Activated naive CD8-positive, alpha-beta T cell treated with anti-CD3 and anti-CD28 coated beads, Interleukin-2, amount 10 ng/mL, durations not matched to agents 7 days and 5 days (primary cell): ENCODE measurements at places on chromosomes 2 and 18. TPM values are rescaled to one million over a fixed set of nuclear protein-coding genes. Genes with fewer than 3 reads are reported as not detected.
A peak's percentile ranks its signal among the peaks of the same experiment; 100 is the strongest.

DNA sequence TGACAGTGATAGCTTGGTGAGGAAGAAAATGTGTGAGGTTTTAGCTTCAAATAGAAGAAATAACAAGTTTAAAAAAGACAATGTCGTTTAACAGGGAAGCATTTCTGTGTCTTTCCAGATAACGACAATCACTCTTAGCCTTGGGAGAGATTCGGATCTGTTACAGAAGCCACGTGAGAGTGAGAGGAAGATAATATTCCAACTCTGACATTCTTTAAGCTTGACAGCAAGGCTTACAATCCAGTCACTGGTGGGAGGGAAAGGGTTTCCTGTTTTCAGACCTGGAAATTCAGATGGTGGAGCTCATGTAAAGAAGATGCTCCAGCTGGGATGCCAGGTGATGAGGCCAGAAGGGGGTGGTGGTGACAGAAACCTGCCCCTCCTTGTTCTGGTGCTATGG lies 30.8 kb downstream of the FBXO48 start:
- no peak for DNase-seq
- H3K36me3 ChIP-seq = no peaks in the 10 kb centered on the region
- no peak overlapping the region for H3K4me3 ChIP-seq
- no peak overlapping the region for H3K27ac ChIP-seq
- peaks cover 1% of the 10 kb centered on the region for H3K27me3 ChIP-seq

DNA sequence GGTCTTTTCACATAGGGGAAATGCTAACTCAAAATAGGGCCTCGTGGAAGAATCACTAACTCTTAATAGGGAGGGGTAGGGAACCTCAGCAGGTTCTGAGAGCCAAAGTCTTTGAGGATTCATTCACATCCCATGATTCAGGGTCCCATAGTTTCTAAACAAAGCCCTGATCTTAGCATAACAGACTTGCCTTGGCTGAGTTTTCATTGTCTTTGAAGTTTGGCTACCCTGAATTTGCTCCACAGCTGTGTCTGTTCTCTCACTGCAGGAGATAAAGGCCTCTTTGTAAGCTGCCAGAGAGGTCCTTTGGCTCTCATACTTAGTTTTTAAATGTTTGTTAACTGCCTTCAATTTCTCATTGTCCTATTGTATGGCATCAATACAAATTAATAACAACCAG lies 54.5 kb downstream of the ZDBF2 start:
- H3K27me3 ChIP-seq = peaks cover 6% of the 10 kb centered on the region
- H3K4me1 ChIP-seq = no peaks in the 10 kb centered on the region
- H3K4me3 ChIP-seq = no peak overlapping the region
- no peak for DNase-seq
- no peaks in the 10 kb centered on the region for H3K36me3 ChIP-seq
- no peak overlapping the region for H3K27ac ChIP-seq

DNA sequence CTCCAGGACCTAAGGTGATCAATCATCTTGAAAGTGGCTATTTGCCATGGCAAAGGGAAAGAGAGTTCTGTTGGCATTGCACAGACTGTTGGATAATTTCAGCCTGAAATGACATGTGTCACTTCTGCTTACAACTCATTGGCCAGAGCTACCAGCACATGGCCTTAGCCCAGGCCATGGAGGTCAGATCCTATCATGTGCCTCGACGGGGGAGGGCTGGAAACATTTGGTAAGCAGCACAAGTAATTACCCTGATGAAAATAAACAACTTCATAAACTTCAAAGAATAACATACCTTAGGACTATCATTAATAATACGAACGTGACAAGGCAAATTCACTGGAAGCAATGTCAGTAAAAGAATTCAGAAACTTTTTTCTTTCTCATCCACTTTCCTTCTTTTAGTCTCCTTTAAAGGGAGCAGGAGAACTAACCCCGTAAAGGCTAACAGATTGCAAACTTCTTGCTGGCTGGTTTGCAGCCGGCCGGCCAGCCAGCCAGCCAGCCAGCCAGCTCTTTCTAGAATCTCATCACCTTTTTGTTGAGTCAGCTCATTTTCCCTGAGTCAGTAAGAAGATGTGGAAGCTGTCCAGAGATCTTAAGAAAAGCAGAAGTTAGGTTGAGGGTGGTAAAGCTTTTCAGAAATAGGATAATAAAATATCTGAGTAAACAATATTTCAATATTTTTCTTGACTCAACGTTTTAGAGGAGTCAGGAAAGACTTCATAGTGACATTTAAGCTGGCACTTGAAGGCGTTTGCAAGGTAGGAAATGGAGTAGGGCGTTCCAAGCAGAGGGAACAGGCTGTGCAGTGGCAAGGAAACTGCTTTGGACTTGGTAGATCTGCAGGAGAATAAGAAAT lies 31.9 kb downstream of the CNRIP1 start:
- peaks cover 57% of the 10 kb centered on the region for H3K27me3 ChIP-seq
- no peak overlapping the region for H3K27ac ChIP-seq
- no peak for DNase-seq
- H3K36me3 ChIP-seq = no peaks in the 10 kb centered on the region

- DNase-seq = no peak
- no peaks in the 10 kb centered on the region for H3K36me3 ChIP-seq
- no peaks in the 10 kb centered on the region for H3K27me3 ChIP-seq
- no peaks in the 10 kb centered on the region for H3K4me1 ChIP-seq
- H3K4me3 ChIP-seq = no peak overlapping the region
- no peak overlapping the region for H3K27ac ChIP-seq
These were observed 155.3 kb downstream of the MSH2 start for GRCh38 chr2:47558116-47558767.

DNA sequence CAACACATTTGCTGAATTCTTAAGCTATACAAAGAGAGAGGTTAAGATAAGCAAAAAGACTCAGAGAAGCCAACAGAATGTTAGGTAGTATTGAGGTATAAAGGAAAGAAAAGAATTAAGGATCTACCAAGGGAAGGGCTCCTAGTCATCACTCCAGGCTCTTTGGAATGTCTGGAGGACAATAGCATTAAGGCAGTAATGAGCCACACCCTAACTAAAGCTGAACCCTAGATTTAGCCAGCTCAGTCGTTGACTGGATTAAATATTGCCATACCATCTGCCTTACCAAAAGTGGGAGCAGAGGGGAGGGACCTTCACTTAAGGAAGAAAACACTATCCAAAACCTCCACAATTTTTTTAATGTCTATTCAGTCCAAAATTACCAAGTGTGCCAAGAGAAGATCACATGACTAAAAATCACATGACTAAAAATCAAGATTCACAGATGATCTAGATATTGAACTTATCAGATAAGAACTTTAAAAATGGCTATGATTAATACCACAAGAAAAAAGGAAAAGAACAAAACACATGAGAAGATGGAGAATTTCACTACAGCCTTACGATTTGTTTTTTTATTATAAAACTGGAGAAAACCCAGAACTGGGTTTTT lies 59.7 kb downstream of the EXOC6B start:
- H3K36me3 ChIP-seq = peaks cover 7% of the 10 kb centered on the region
- no peak for DNase-seq
- no peaks in the 10 kb centered on the region for H3K27me3 ChIP-seq

GRCh38 chr2:181304011-181304844 lies 153.0 kb upstream of the ITGA4 start:
- H3K36me3 ChIP-seq = peaks cover 7% of the 10 kb centered on the region
- no peak for DNase-seq
- H3K4me3 ChIP-seq = peak overlapping the region; percentile 85
- no peaks in the 10 kb centered on the region for H3K27me3 ChIP-seq

DNA sequence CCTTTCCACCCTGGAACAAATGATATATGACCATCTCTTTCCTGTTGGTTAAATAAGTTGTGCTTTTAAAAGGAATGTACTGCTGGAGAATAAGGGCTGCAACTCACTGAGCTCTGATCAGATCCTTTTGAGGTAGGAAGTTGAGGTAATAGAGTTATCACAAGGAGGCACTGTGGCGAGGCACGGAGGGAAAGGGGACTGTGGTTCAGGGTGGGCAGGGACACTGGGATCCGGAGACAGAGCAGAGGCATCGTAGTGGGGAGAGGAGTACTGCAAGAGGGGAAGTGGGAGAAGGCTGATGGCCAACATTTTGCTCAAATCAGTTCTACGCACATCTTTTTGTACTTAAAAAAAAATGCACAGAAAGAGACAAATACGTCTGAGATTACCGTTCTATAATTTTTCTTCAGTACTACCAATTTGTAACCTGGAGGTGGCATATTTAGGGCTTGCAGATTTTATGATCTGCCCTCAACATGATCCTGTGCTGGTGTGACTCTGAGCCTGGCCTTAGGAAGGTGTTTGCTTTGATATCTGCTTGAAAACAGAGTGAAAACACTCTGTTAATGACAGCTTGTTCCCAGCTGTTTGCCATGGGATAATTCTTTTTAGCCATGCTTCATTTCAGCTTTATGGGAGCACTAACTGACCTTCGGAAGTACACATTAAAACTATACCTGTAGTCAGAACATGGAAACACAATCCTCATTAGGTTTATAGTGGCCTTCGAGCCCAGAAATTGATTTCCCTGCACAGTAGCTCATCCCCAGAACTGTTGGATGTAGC lies 168.1 kb downstream of the KCNE4 start:
- no peak for DNase-seq
- no peaks in the 10 kb centered on the region for H3K27me3 ChIP-seq
- H3K36me3 ChIP-seq = no peaks in the 10 kb centered on the region
- no peak overlapping the region for H3K27ac ChIP-seq

DNA sequence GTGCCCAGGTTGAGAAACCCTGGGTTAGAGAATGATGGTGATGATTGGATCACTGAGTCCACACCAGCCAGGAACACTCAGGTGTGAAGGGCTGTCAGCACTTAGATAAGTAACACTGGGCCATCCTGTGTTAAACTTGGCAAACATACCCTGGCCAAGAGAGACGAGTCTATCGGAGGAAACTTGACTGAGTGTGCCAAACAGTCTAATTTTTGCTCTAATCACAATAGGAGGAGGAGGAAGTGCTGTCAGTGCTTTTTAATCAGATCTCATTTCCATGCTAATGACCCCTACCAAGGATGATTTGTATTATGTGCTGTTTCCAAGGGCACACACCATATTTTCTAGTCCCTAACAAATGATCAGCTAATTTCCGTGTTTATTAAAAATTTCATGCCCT lies 63.8 kb upstream of the SEC11C start:
- H3K27me3 ChIP-seq = peaks cover 11% of the 10 kb centered on the region
- no peak overlapping the region for H3K4me3 ChIP-seq
- no peaks in the 10 kb centered on the region for H3K4me1 ChIP-seq
- no peak overlapping the region for H3K27ac ChIP-seq
- no peaks in the 10 kb centered on the region for H3K36me3 ChIP-seq
- no peak for DNase-seq

DNA sequence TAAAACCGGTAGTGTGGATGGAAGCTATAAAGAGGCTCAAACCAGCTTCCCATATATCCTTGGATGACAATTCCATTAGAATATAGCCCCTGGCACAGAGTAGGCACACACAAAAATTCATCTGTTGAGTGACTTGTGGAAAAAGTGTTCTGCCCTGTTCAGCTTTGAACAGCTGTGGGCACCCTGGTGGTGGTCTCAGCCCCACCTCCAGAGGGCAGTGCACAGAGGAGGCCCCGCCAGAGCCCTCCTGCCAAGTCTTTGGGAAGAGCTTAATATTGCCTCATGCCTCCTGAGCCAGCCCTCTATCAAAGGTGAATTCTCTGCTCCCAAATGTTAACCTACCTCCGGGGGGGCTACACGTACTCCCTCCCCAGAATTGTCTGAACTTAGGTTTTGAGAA lies 30.4 kb downstream of the EPAS1 start:
- H3K4me1 ChIP-seq = peaks cover 13% of the 10 kb centered on the region
- DNase-seq = no peak
- H3K27ac ChIP-seq = no peak overlapping the region
- no peak overlapping the region for H3K4me3 ChIP-seq
- H3K27me3 ChIP-seq = peaks cover 21% of the 10 kb centered on the region
- peaks cover 2% of the 10 kb centered on the region for H3K36me3 ChIP-seq

GRCh38 chr18:62045316-62045715 lies 141.5 kb downstream of the PIGN start:
- peaks cover 11% of the 10 kb centered on the region for H3K36me3 ChIP-seq
- H3K27ac ChIP-seq = no peak overlapping the region
- H3K27me3 ChIP-seq = no peaks in the 10 kb centered on the region
- no peaks in the 10 kb centered on the region for H3K4me1 ChIP-seq

DNA sequence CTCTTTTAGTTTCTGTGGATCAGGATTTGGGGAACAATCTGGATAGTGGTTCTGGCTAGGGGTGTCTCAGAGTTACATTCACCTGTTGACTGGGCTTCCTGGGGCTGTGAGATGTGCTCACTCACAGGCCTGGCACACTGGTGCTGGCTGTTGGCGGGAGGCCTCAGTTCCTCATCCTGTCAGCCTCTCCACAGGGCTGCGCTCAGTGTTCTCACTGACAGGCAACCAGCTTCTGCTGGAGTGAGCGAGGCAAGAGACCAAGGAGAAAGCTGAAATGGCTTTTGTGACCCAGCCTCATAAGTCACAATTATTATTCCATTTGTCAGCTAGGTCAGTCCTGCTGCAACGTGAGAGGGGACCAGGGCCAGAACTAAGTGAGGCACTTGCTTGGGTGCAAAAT lies 180.6 kb upstream of the GLI2 start:
- H3K4me3 ChIP-seq = no peak overlapping the region
- H3K36me3 ChIP-seq = no peaks in the 10 kb centered on the region
- no peak for DNase-seq
- H3K27ac ChIP-seq = no peak overlapping the region
- peaks cover 20% of the 10 kb centered on the region for H3K27me3 ChIP-seq

GRCh38 chr2:239289545-239289944 lies 111.3 kb downstream of the HDAC4 start:
- peak; percentile 62 for DNase-seq
- H3K27ac ChIP-seq = peak overlapping the region; percentile 99
- H3K4me1 ChIP-seq = peaks cover 67% of the 10 kb centered on the region
- H3K4me3 ChIP-seq = peak overlapping the region; percentile 88

DNA sequence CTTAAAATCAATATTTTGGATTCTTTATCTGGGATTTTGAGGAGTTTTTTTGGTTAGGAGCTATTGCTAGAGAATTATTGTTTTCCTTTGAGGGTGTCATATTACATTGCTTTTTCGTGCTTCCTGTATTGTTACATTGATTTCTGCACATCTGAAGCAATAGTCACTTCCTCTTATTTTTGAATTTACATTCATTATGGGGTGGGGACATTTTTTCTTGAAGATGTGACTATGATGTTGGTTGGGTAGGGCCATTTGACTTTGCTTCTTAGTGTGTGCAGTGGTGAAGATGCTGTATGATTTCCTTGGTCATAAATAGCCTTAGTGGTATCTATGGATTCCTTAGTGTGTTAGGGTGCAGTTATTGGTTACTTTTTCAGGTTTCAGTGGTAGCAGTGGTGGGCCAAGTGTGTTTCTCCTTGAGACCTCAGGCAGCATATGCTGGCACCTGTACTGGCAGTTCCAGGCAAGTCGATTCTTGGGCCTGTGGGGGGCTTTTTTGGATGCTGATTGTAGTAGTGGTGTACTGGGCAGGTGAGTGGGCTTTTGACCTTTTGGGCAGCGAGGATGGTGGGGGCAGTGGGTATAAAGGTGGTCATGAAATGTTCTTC lies 61.8 kb downstream of the ARHGAP25 start:
- DNase-seq = no peak
- H3K4me1 ChIP-seq = peaks cover 47% of the 10 kb centered on the region
- H3K27ac ChIP-seq = peak overlapping the region; percentile 88
- peaks cover 72% of the 10 kb centered on the region for H3K36me3 ChIP-seq
- H3K4me3 ChIP-seq = peak overlapping the region; percentile 56

GRCh38 chr2:162065767-162066166 lies 8.2 kb downstream of the DPP4 start:
- H3K36me3 ChIP-seq = peaks cover 73% of the 10 kb centered on the region
- H3K27me3 ChIP-seq = no peaks in the 10 kb centered on the region
- DNase-seq = no peak

The CNGA3 gene
- not detected for total RNA-seq

The EFHD1 gene
- 7.6 TPM for total RNA-seq

The FSIP2 gene
- total RNA-seq = 0.31 TPM

The FBXO48 gene
- 4.3 TPM for total RNA-seq

The CDC42EP3 gene
- 40.1 TPM for total RNA-seq

The RAB6C gene
- total RNA-seq = not detected

The PLA2R1 gene
- not detected for total RNA-seq

The LOXL3 gene
- total RNA-seq = 0.42 TPM

The ERBB4 gene
- total RNA-seq = not detected
